ENCODE measurements at places on chromosomes 7 and 10.

DNA sequence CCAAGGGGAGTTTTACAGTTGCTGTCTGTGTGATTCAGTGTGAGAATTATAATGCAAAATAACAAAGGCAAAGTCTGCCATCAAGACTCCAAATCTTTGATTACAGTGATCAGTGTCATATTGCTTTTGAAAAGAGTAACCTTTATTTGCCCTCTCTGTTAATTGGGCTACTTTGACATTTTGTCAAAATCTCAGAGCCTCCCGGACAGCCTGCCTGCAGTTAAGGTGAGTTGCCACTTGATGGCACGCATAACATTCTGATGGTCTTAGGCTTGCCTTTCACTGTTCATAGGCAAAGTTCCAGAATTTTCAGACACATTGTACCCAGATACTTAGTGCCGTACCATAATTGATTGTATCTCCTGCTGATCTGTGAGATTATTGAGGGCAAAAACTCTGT lies 253.5 kb downstream of the ABCA13 start:
- no peak for DNase-seq

GRCh38 chr7:66847879-66848790 lies 72.9 kb upstream of the TMEM248 start:
- DNase-seq = no peak

GRCh38 chr10:35212856-35213255 lies 86.2 kb downstream of the CREM start:
- no peak for DNase-seq

DNA sequence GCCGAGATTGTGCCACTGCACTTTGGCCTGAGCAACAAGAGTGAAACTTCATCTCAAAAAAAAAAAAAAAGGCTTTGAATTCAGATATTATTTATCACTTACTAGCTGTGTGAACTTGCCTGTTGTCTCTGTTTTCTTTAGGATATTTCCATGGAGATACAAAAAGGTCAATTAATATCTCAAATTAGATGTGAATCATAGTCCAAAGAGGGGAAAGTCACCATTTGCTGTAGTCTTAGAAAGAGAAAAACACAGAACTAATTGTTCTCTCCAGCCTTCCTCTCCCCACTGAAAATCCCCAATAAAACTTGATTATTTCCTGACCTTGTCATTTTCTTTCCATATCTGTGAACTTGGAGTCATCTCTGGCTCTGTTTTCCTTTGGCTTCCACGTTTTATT lies 21.2 kb downstream of the HEPACAM2 start:
- no peak for DNase-seq

DNA sequence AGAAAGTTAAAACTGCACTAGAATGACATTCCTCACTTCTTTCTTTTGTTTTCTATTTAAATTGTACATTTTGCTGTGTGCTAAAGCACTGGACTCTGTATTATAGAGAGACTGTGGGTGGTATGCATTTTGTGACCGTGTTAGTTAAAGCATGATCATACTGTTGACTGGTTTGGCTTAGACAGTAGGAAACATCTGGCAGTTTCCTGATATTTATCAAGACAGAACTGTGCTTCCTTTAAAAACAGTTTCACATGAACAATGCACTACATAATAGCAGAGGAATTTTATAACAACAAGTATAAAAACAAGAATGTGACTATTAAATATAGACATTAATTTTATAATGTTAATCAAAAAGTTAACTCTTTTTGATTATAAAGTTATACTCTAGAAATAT lies 23.1 kb downstream of the GNG11 start:
- no peak for DNase-seq

- no peak for DNase-seq
Measured at GRCh38 chr10:78472551-78472890, 438.9 kb downstream of the RPS24 start.

GRCh38 chr10:131876017-131876416 lies 24.8 kb upstream of the PPP2R2D start:
- no peak for DNase-seq

- no peak for DNase-seq
Measured at GRCh38 chr10:107656932-107657331, 492.4 kb upstream of the SORCS1 start.
